ENCODE measurements at places on chromosomes 11 and 22.

DNA sequence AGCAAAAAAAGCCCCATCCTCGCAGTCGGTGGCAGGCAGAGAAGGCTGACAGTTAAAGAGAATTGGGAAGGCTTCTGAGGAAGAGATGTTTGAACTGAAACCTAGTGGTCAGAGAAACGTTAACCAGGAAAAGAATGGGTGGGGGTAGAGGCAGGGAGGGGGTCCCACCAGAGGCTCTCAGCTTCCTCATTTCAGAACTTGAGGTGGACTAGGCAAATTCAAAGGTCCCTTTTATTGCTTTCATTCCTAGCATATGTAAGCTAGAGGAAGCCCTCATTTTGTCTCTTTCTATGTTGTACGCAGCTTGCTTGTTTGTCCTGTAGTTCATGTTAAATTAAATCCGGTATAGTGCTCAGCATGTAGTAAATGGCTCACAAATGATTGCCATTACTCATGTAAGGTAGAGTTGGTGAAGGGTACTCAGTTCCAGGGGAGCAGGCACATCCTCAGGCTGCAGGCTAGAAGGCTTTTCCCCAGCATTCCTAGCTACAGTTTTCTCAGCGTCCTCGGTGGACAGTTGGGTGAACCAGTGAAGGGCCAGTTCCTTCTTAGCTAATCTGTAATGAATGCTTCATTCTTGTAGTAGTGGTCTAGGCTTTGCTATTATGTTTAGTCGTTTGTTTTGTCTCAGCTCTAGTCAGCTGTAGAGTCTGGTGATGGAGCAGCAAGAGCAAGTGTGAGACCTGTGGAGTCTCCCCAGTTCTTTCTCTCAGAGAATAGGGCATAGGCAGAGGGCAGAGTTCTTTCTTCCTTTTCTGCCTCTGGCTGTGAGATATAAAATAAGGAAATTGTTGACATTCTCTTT lies 58.6 kb downstream of the UVRAG start:
- no peak for DNase-seq

DNA sequence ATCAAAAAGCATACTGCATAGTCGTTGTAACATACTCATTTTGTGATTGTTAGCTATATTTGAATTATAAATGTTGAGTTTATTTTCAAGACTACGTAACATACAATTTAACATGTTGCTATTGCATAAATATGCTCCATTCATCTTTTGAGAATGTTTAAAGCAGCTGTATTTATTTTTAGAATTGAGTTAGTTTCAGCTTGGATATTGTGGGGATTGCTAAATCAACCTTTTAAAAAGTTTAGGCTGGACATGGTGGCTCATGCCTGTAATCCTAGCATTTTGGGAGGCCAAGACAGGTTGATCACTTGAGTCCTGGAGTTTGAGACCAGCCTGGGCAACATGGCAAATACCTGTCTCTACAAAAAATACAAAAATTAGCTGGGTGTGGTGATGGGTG lies 288.1 kb downstream of the DYNC2H1 start:
- no peak for DNase-seq

GRCh38 chr11:111387363-111387762 lies 8.3 kb upstream of the POU2AF1 start:
- no peak for DNase-seq

DNA sequence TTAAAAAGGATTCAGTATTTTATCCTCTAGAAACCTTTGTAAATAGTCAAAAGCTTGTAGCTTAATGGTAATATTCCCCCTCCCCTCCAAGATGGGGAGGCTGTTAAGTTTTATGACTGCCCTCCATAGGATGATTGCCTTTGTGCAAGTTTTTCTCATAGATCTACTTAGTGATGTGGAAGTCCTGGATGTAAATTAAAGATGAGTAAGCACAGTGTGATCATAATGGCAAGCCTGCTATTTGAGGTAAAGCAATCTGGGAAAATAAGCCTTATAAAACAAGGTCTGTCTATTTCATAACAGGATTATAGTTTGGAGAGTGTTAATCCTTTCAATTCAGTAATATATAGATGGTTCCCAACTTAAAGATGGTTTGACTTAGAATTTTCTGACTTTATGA lies 216.3 kb downstream of the DDX10 start:
- no peak for DNase-seq

DNA sequence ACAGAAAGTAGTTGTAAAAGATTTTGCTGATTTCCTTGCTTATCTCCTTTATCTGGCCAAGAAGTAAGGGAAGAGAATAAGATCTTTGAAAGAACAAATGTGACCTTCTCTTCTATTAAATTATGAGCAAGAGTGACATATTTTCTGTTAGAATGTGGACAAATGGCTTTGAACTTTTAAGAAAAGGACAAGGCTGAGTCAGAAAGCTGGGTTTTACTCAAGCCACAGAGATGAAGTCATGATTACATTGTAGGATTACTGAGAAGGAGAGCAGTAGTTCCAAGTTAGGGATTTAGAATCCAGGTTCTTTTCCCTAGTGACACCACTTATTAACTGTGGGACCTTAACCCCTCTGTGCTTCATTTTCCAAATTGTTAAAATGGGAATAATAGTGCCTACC lies 13.5 kb downstream of the CCDC90B start:
- DNase-seq, result peak; percentile 80

Measured in astrocyte of the spinal cord (primary cell).